Gastrocnemius medialis (tissue), 4 donors: ENCODE measurements at places on chromosomes 6 and 20. TPM values are rescaled to one million over a fixed set of nuclear protein-coding genes. Genes with fewer than 3 reads are reported as not detected.
A peak's percentile ranks its signal among the peaks of the same experiment; 100 is the strongest.

GRCh38 chr6:149223120-149223903 lies 94.2 kb upstream of the TAB2 start:
- no peak for DNase-seq

GRCh38 chr6:80457439-80457933 lies 351.0 kb downstream of the BCKDHB start:
- DNase-seq, result peak; percentile 27

DNA sequence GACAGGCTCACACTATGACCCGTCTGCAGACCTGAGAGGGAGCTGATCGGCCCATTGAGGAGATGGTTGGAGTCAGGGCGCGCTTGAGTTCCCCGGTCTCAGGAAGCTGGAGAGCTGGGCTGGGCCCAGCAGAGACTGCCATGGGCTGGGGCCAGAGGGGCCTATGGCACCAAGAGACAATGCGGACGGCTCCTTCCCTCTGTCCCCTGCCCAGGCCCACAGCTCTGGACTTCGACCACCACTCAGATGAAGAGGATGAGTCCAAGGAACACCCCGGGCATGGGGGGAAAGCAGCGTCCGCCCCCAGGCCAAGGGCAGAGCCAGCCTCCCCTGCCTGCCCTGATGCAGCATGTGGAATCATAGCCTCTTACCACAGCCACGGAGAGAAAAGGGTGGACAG lies 40.2 kb upstream of the PHACTR3 start:
- no peak for DNase-seq

KCNQ5 gene
- total RNA-seq, result 19.3 TPM

SEL1L2 gene
- total RNA-seq, result 0.71 TPM

- DNase-seq, result peak; percentile 90
Observed at GRCh38 chr20:50460608-50461267, 49.4 kb upstream of the PTPN1 start.

GRCh38 chr6:140560671-140561070 lies 1186.2 kb upstream of the CITED2 start:
- DNase-seq, result no peak

- DNase-seq, result no peak
Observed at GRCh38 chr20:58688840-58689239, 3.8 kb upstream of the NPEPL1 start.

DNA sequence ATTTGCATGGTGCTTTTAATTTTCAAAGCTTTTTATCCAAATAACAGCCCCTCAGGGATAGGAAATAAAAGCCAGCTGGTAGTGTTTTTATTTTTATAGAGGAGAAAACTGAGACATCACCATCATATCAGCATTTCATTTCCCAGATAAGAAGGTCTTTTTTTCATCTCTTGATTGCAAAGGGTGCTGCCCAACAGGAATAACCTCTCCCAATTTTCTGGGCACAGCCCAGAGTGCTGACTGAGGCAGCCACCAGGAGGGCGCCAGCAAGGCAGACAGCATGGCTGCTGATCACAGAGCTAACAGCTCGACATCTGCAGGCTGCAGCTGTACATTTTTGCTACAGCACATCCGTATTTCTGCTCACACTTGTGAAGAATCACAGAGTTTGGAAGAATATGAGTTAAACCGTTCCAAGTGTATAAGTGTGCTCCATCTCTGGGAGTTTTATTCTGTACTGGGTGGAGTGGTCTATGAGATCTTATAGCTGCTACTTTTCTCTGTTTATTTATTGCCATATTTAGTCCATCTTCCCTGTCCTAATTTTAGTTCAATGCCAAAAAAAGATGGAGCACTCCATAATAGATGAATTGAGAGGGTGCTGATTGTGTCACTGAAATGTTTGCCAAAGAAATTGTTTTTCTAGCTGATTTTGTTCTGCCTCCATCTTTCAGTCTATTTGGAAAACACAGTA lies 85.5 kb upstream of the C20orf144 start:
- no peak for DNase-seq

CCN6 gene
- total RNA-seq, result not detected

- DNase-seq, result no peak
Observed at GRCh38 chr20:37630166-37630565, 63.7 kb upstream of the CTNNBL1 start.

GRCh38 chr6:166720856-166721255 lies 93.8 kb upstream of the RPS6KA2 start:
- no peak for DNase-seq

- peak; percentile 48 for DNase-seq
Observed at GRCh38 chr6:13614126-13614925, 809 bp upstream of the NOL7 start.

KCNB1 gene
- 6.6 TPM for total RNA-seq

SCGN gene
- total RNA-seq, result not detected

DNA sequence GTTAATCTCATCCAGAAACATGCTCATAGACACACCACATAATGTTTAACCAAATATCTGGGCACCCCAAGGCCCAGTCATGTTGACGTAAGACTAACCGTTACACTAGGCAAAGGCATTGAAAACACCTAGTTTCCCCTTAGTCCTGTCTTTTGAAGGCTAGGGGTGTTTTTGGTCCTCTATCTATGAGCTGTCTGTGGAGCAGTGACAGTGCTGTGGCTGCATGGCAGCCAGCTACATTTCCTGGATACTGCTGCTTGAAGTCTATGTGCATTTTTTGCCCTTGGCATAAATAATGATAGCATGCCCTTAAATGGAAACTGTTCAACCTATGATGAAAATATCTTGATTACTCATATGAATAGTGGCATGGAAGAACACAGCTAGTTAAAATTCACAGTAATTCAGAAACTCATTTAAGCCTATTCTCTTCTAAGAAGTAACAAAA lies 18.6 kb downstream of the FARS2 start:
- DNase-seq, result no peak

- peak; percentile 36 for DNase-seq
Observed at GRCh38 chr20:35698298-35699126, 640 bp downstream of the NFS1 start.
